CD8-positive, alpha-beta T cell (primary cell): ENCODE measurements at places on chromosomes 12 and 14.

DNA sequence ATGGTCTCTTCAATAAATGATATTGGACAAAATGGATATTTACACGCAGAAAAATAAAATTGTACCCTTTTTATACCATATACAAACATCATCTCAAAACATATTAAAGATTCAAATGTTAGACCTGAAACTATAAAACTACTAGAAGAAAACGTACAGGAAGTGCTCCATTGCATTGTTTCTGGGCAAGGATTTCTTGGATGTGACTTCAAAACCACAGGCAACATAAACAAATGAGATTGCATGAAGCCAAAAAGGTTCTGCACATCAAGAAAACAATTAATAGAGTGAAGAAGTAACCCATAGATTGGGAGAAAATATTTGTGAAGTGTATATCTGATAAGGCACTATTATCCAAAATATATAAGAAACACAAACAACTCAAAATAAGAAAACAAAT lies 812.4 kb downstream of the NRXN3 start:
- no peak for DNase-seq

- no peak for DNase-seq
Observed at GRCh38 chr14:73714656-73715081, 485 bp upstream of the PNMA1 start.

GRCh38 chr12:81296556-81297305 lies 218.9 kb downstream of the ACSS3 start:
- no peak for DNase-seq

DNA sequence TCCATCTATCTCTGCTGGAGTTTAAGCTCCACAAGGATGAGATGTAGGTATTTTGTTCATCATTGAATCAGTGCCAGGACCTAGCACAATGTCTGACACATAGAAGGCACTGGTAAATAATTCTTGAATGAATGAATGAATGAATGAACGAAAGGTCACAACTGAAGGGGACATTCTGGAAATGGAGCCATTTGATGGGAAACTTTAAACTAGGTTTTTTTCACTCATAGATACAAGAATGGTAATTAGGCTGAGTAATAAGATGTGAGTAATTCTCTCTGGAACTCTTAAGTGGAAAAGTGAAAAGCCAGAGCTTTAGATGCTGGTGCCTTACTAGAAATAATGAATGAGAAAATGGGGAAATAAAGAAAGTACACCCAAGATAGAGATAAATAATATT lies 44.3 kb downstream of the SCN8A start:
- DNase-seq: no peak

DNA sequence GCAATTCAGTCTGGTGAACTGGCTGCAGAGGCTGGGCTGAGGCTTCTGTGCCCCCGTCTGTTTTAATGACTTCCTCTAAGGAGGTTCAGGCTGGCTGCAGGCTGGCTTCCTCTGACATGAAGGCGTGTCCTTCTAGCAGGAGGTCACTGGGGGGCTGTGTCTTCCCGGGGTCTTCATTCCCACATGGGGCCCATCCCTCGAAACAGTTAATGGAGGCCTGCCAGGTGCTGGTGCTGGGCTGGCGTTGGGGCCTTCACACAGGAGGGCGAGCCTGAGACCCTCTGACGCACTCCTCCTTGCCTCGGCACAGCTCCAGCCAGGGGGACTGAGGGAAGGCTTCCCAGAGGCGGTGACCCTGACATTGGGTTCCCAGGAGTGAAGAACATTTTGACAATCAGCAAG lies 57.7 kb upstream of the DLK1 start:
- DNase-seq: no peak

DNA sequence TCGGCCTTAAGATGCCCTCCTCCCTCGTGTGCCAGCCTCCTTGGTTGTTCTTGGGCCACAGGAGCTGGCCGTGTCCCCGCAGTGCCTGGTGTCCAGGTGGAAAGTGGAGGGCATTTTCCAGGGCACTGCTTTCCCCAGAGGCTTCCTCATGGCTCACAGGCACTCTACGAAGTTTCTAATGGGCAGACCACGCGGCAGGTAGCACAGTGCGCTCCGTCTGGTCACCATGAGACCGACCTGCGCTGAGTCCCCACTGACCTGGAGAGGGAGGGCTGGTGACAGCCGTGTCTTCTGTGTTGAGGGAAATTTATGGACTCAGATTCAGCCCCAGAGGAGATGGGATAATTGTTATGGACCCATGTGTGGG lies 186.3 kb downstream of the ADGRD1 start:
- DNase-seq: no peak

GRCh38 chr12:1173781-1174617 lies 183.0 kb downstream of the ERC1 start:
- DNase-seq: no peak

GRCh38 chr12:49649892-49650291 lies 26.5 kb downstream of the PRPF40B start:
- no peak for DNase-seq

GRCh38 chr14:50399251-50400032 lies 2.8 kb upstream of the CDKL1 start:
- DNase-seq: no peak

GRCh38 chr12:59847127-59847526 lies 251.3 kb downstream of the SLC16A7 start:
- no peak for DNase-seq

DNA sequence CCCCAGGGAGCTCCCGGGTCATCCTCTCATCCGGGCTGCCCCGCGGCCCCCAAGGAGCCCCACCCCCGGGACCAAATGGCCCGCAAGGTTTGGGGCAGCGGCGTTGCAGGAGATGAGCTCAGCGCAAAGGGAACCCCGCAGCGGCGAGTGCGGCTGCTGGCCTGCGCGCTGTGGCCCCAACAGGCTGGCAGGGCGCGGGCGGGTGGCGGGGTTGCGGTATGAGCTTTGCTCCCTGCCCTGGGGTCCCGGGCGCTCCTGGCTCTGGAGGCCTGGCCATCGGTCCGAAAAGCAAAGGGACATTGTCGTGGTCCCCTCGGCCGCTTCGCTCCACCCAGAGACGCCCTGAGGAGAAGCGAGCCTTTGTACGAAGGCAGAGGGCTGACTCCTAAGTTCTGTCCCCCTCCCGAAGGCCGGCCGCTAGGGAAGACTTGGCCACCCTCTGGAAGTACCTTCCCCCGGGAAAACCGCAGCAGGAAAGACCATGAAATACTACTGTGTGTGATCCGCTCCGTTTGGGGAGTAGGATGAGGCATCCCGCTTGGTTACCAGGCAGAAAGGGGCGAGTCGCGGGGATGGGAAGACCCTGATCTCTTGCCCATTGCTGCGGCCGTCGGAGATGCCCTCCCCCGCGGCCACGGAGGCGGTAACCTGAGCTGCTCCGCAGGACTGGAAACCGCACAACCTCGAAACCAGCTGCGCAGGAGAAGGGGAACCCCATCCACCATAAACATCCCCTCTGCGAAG lies 620 bp upstream of the NID2 start:
- peak; percentile 45 for DNase-seq

- DNase-seq: no peak
Observed at GRCh38 chr14:53491884-53492277, 338.8 kb upstream of the DDHD1 start.

- DNase-seq: peak; percentile 53
Observed at GRCh38 chr12:14390870-14391530, 25.5 kb downstream of the ATF7IP start.

- no peak for DNase-seq
Observed at GRCh38 chr14:36844443-36845195, 183.0 kb downstream of the PAX9 start.

DNA sequence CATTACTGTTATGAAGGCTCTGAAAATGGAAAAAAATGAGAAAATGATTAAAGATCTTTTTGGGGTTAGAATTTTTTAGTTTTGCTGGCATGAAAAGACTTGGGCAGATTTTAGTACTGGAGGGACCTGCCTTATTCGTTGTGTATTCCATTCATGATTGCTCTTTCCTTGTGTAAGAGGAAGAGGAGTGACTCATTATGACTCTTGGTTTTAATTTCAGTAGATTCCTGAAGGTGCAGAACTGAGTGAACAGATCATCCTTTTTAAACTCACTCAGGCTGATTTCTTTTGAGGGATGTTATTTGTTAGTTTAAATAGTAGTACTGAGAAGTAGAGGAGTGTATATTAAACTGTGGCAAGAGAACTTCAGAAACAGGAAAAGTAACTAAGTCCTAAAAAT lies 41.6 kb downstream of the AKAP6 start:
- no peak for DNase-seq

- DNase-seq: no peak
Observed at GRCh38 chr14:89651805-89652204, 234.8 kb upstream of the FOXN3 start.

DNA sequence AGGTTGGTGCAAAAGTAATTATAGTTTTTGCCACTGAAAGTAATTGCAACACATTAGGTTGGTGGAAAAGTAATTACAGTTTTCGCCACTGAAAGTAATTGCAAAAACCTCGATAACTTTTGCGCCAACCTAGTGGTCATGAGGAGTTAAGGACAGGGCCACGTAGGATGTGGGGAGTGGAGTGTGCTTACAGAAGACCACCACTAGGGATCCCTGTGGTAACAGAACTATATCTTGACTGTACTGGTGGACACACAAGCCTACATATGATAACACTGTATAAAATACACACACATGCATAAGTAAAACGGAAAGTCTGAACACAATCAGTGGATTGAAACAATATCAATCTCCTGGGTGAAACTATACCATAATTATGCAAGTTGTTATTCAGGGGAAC lies 187.4 kb upstream of the ABCD2 start:
- DNase-seq: no peak

GRCh38 chr14:90900476-90901083 lies 84.3 kb upstream of the TTC7B start:
- DNase-seq: no peak

GRCh38 chr14:72318648-72319047 lies 386.4 kb downstream of the RGS6 start:
- no peak for DNase-seq

DNA sequence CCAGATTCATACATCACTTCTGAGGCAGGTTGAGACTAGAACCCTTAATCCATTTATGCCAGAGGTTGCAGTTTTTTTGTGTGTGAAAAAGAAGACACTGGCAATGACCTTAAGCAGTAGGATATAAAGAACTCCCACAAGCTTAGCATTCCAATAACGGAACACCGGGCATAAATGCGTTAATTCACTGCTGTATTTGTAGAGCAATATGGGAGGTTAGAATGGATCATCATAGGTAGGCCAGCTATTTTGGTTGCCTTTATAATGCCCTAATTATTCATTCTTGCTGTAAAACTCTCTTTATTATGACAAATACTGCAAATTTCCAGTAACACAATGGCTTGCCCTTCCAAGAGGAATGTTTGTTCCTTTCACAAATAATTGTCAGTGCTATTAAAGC lies 322.7 kb downstream of the SOX5 start:
- DNase-seq: no peak

GRCh38 chr12:67320614-67321295 lies 51.6 kb downstream of the CAND1 start:
- DNase-seq: no peak

- no peak for DNase-seq
Observed at GRCh38 chr12:27900920-27901879, 71.3 kb downstream of the PTHLH start.

DNA sequence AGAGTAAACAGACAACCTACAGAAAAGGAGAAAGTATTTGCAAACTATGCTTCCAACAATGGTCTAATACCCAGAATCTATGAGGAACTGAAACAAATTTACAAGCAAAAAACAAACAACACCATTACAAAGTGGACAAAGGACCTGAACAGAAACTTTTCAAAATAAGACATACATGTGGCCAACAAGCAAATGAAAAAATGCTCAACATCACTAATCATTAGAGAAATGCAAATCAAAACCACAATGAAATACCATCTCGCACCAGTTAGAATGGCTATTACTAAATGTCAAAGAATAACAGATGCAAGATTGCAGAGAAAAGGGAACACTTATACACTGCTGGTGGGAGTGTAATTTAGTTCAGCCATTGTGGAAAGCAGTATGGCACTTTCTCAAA lies 125.8 kb downstream of the C12orf42 start:
- no peak for DNase-seq

GRCh38 chr12:6828781-6829535 lies 751 bp downstream of the P3H3 start:
- DNase-seq: peak; percentile 58

DNA sequence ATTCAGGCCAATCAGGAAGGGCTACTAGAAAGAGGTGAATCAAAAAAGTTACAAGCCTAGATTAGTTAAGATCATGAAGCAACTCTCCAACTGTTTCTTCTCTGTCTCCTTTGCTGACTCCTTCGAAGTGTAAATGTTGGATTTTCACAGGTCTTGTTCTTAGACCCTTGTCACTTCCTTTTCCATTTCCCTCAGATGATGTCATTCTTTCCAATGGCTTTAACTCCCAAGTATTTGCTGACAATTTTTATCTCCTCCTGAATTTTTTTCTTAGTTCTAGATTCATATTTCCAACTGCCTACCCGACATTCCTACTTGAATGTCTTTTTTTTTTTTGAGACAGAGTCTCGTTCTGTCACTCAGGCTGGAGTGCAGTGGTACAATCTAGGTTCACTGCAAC lies 10.8 kb downstream of the GAS2L3 start:
- no peak for DNase-seq

GRCh38 chr12:94802796-94803195 lies 152.4 kb upstream of the TMCC3 start:
- DNase-seq: no peak

GRCh38 chr14:48125654-48126053 lies 450.2 kb upstream of the MDGA2 start:
- no peak for DNase-seq

GRCh38 chr12:58387199-58387598 lies 445.8 kb downstream of the ATP23 start:
- DNase-seq: no peak

DNA sequence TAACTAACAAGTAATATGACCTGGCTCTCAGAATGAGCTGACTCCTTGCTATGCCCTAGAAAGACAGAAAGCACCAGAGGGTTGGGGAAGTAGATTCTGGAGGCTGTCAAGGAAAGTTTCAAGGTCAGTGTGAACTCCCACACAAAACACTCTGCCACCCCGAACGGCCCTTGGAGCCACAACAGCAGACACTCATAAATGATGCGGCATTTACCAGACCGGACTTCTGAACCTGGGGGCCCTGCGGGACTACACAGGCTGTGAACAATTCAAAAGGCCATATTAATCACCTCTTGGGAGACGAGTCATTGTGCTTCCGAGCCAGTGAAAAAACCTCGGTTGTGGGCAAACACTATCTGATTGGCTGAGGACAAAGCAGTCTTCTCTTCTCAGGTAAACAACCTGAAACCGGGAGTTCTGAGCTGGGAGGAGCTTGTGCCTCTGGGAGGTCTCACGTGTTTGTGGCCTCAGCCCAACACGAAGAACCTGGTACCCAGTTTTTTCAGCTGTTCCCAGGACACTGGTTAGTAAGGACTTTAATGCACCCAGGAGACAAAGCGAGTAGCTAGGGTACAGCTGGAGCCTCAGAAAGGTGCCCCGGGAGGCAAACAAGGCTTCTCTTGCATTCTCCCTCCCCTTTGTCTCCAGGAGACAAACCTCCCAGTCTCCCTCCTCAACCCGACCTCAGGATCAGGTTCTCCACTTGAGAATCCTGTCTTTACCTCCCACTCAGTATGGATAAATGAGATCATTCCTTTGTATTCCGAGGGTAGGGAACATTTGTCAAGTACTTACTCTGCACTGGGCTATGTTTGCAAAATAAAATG lies 35.3 kb downstream of the VWF start:
- no peak for DNase-seq
